ENCODE measurements at places on chromosomes 4 and X.

DNA sequence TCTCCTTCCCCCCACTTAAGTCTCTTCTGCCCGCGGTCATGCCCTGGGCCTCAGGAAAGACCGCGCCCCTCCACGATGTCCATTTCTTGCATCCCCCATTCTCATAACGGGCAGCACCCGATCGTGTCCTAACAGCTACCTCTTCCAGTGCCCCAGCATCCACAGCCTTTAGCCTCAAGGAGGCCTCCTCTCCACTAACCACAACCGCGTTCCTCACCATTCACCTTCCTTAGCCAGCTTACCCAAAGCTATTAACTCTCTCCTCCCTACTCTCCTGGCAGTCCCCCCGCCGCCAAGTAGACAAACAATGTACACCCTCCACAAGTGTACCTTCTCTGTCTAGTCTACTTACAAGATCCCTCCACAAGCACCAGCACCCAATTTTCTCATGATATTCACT is 58.6 kb upstream of the PAGE5 start:
- no peak for DNase-seq

DNA sequence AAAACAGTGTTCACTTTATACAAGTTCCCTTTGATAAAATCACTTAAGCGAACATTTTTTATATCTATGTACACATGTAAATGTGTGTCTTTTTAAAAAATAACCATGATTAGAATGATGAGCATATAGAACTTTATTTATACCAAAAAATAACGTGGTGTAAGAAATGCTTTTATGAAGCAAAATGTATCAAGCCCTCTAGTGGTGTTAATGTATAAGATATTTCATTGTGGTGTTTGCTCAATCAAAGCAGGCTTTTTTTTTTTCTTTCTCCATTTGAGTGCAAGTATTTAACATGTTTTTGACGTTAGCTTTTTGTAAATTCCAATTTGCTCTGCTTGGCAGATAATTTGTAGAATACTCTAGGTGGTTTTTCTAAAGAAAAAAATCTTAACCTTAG is 2092.4 kb upstream of the TENM3 start:
- DNase-seq = peak; percentile 27

DNA sequence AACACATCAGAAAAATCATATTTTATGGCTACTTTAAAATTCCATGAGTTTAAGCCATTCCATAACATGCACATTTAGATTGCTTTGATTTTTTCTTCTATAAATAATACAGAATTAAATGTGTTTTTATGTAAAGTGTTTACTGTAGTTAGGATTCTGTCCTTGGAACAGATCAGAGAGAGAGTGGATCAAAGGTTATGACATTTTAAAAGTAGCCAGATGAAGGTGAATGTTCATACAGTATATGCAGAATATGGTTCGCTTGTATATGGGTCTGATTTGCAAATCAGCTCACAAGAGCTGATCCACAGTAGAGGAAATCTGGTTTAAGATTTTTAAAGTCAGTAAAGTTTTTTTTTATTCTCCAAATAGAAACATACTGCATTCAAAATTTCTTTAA is 7.2 kb upstream of the PALLD start:
- no peak for DNase-seq

DNA sequence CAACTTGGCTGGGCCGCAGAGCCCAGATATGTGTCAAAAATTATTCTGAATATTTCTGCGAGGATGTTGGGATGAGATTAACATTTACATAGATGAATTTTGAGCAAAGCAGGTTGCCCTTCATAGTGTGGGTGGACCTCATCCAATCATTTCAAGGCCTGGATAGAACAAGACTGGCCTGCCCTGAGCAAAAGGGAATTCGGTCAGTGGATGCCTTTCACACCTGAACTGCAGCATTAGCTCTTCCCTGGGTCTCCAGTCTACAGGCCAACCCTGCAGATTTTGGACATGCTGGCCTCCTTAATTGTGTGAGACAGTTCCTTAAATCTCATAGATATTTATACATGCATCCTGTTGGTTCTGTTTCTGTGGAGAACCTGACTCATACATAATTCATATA is 32.4 kb upstream of the SLC10A4 start:
- DNase-seq = no peak

DNA sequence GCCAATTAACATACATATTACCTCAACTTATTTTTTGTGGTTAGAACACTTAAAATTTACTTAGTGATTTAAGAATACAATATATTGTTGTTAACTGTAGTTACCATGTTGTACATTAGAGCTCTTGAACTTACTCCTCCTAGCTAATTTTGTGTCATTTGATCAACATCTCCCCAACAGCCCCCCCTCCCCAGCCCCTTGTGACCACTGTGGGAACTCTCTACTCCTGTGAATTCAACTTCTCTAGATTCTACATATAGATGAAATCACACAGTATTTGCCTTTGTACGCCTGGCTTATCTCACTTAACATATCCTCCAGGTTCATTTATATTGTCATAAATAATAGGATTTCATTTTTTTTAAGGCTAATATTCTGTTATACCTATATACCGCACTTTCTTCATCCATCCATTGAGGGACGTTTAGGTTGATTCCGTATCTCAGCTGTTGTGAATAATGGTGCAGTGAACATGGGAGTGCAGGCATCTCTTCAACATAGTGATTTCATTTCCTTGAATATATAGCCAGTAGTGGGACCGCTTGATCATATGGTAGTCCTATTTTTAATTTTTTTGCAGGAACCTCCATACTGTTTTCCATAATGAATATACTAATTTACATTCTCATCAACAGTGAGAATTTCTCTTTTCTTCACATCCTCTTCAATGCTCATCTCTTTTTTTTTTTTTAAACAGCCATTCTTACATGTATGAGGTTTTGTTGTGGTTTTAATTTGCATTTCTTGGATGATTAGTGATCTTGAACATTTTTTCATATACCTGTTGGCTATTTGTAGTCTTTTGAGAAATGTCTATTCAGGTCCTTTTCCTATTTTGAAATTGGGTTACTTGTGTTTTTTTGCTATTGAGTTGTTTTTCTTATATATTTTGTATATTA is 66.8 kb downstream of the RAPGEF2 start:
- DNase-seq = no peak

Measured in PC-3 (cell line).